NCI-H2081 (cell line): ENCODE measurements at places on chromosomes 5 and 9.

- DNase-seq = no peak
These were observed 44.5 kb downstream of the ERCC6L2 start for GRCh38 chr9:95920017-95920416.

- DNase-seq = no peak
These were observed 77.5 kb downstream of the RXRA start for GRCh38 chr9:134403682-134404301.

DNA sequence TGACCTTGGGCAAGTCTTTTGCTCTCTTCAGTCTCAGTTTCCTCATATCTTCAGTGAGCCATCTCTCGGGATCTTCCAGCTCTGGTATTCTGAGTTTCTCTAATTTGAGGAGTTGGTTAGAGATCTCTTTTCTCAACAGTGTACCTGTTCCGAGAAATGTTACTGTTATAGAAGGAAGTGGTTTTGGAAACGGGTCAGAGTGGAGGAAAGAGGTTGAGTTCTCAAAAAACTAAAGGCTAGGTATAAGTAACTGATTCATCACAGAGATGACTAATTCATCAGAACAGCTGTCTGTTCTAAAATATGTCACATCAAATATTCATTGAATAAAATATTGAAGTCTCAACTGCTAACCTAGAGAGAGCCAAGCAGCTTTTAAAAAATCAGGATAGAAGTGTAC, 106.6 kb downstream of the PALM2AKAP2 start:
- DNase-seq = no peak

- no peak for DNase-seq
These were observed 23.8 kb downstream of the IFNA5 start for GRCh38 chr9:21281275-21281674.

DNA sequence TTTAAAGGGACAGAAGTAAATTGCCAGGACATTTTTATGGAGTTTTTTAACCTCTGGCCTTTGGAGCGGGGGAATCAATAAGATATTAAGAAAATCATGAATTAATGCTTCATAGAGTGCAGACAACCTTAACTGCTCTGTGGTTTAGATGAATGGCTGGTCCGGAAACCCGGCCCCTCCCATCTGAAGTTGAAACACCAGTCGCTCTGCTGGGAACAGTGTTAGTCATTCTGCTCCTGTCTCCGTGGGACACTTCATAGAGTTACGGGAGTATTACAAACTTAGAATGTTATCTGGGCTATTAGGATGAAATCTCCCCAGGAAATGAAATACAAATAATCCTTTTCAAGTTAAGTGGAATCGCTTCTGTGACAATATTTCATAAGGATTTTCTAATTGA, 110.1 kb upstream of the IRX2 start:
- no peak for DNase-seq

DNA sequence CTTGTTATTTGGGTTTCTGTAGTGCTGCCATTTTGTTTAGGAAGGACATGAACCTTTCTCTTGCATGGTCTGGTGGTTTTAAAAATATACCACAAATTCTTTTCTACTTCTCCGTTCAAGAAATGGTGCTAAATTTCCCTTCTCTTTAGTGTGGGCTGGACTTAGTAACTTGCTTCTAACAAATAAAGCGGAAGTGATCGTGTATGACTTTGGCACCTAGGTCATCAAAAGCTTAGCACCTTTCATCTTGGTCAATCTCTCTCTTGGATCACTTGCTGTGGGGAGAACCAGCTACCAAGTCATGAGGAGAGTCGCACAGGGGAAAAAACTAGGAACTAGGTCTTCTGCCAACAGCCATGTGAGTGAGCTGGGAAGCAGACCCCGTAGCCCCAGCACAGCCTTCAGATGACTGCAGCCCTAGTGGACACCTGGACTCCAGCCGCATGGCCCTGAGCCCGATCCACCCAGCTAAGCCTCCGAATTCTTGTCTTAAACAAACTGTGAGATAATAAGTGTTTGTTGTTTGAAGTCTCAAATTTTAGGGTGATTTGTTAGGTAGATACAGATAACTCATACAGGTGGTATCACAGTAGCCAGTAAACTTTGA, 87.7 kb upstream of the CKMT2 start:
- no peak for DNase-seq

DNA sequence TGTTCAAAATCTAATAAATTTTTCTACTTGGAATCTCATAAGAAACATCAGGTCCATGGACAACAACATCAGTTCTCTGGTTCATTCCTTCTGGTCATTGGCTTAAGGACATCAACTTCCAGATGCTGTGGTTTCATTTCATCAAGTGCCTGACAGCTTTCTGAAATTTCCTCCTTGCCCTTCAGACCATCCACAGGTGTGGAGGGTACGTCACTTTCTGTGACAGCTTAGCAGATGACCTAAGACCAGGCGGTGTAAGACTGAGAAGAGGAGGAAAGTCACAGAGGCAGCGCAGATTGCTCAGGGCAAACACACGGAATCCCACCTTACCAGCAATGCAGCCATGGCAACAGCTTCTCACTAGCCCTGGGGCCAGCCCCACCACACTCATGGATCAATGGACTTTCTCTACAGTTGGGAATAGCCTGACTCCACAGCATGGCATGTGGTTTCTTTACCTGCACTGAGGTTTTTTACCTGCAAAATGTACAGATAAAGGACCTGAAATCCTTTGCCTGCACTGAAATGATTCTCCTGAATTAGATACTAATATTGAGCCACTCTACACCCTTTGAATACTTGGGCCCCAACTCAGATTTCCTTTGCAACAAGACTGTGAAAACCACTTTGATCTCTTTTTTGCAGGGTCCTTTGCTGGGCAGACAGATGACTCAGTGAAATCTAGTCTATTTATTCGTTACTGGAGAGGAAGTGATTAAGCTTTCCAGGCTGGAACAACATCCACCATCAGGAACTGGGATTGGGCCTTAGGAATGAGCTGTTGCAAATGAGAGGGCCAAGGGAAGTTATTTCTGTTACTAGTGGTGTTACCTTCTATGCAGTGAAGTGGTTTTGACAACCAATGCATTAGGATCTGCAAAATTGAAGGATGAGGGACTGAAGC, 26.9 kb downstream of the TICAM2 start:
- no peak for DNase-seq
